ENCODE measurements at places on chromosomes 6 and 20.
A peak's percentile ranks its signal among the peaks of the same experiment; 100 is the strongest.

- DNase-seq = no peak
Measured at GRCh38 chr20:64032706-64033624, 3.0 kb upstream of the C20orf204 start.

DNA sequence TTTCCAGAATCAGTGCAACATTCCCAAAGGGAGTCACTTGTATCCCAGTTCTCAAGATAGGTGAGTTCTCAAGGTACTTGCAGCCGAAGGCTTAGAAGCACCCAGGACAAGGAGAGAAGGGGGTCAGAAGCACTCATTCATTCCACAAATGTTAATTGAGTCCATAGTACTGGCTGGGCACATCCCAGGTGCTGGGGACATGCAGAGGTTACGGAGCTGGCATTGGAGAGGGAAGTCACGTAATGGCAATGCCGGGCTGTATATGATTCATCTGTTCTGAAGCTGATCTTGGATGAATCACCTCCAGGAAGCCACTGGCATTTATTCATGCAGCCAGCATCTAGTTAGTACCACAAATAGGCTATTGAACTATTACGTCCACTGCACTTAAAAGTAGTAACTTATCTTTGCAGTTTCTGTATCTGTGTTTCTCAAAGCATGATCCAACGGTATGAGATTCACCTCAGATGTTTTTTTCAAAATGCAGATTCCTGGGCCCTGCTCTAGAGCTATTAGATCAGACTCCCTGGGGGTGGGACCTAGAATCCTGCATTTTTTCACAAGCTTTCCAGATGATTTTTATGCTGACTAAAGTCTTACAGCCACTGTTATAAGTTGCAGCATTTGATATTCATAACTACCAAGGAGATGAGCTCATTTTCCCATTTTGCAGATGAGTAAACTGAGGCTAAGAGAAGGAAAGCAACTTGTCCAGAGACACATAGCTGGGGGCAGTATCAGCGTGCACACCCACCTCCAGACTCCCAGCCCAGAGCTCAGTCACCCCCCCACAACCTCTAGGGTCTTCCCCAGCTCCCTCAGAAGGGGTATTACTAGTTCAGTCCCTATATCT is 44.1 kb upstream of the ID1 start:
- peak; percentile 87 for DNase-seq

- DNase-seq = no peak
Measured at GRCh38 chr6:686497-686896, 6.4 kb downstream of the EXOC2 start.

DNA sequence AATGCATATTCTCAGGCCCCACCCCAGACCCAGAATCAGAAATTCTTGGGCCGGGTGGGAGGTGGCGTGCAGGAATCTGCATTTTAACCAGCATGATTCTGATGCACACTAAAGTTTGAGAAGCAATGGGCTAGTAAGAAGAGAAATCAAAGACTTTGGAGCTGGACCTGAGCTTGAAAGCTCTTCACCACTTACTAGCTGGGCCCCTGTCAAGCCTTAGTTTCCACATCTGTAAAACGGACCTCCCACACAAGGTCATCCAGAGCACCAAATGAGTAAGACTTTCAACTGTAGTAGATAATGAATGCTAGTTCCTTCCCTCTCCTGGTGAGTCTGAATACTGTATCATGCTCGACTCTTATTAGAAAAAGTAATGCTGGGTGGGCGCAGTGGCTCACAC is 87.0 kb downstream of the TBC1D7 start:
- DNase-seq = no peak

DNA sequence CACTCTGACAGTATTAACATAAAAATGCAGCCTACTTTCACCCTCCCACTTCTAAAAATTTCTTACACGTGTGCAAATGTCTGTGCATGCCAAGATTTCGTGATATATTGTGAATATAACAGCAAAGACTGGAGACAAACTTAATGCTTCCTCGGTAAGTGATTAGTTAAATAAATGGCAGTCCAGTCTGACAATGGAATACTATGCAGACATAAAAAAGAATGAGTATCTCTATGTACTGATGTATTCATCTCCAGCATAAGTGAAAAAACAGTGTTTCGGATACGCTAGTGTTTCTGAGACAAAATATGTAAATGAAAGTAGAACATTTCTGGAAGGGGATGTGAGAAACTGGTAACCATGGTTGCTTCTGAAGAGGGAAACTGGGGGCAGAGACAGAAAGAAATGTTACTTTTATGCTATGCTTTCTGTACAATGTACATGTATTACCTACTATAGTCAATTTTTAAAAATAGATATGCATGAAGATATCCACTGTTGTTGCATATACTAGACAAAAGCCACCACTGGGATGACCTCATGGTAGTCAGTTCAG is 7.0 kb downstream of the SLC22A23 start:
- DNase-seq = no peak

DNA sequence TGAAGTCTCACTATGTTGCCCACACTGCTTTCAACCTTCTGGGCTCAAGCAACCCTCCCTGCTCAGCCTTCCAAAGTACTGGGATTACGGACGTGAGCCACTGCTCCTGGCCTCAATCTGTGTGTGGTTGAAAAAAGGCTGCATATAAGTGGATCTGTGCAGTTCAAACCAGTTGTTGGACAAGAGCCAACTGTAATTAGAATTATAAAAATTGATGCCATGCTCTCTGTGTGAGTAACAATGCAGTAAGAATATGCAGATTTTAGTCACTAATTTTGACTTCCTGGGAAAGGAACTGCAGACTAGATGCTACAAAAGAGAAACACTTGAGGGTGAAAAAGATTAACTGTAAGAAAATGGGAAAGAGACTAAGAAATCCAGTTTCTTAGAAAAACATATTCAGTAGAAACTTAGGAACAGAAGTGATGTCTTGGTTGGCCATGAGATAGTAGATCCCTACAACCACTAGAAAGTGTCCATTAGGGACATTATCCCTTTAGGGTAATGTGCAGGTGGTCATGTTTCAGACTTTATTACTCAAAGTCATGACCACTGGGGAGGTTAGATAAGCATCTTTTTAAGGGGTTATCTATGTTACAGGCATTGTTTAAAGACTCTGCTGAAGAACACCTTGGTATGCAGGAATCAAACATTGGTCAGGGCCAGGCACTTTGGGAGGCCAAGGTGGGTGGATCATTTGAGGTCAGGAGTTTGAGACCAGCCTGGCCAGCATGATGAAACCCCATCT is 26.3 kb downstream of the ITCH start:
- DNase-seq = no peak

DNA sequence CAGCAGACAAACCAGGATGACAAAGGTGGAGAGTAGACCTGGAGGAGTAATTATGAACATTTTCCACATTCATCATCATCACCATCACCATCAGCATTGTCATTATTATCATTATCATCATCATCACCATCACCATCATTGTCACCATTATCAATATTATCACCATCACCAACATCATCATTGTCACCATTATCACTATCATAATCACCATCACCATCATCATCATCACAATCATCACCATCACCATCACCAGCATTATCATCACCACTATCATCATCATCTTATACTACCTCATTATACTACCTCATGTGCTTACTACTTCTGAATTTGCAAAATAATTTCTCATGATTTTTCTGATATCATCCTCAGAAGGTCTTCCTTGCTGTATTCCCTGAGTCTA is 39.3 kb downstream of the FOXA2 start:
- DNase-seq = no peak

DNA sequence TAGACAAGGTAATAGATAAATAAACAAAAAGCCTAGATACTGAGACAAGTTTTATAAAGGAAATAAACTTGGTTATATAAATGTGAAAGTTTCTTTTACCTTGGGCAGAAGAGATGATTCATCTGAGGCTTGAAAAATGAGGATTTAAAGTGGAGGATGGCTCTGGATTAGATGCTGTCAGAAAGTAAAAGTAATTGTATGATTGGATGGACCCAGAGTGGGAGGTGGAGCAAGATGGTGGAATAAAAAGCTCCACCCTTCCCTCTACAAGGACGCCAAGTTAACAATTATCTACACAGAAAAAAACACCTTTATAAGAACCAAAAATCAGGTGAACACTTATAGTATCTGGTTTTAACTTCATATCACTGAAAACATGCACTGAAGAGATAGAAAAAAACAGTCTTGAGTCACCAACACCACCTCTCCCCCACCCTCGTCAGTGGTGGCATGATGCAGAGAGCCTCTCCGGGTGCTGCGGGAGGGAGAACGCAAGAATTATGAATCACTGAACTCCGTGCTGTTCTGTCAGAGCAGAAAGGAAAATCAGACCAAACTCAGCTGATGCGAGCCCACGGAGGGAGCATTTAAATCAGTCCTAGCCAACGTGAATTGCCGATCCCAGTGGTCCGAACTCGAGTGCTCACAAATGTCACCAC is 84.7 kb upstream of the GJE1 start:
- no peak for DNase-seq

DNA sequence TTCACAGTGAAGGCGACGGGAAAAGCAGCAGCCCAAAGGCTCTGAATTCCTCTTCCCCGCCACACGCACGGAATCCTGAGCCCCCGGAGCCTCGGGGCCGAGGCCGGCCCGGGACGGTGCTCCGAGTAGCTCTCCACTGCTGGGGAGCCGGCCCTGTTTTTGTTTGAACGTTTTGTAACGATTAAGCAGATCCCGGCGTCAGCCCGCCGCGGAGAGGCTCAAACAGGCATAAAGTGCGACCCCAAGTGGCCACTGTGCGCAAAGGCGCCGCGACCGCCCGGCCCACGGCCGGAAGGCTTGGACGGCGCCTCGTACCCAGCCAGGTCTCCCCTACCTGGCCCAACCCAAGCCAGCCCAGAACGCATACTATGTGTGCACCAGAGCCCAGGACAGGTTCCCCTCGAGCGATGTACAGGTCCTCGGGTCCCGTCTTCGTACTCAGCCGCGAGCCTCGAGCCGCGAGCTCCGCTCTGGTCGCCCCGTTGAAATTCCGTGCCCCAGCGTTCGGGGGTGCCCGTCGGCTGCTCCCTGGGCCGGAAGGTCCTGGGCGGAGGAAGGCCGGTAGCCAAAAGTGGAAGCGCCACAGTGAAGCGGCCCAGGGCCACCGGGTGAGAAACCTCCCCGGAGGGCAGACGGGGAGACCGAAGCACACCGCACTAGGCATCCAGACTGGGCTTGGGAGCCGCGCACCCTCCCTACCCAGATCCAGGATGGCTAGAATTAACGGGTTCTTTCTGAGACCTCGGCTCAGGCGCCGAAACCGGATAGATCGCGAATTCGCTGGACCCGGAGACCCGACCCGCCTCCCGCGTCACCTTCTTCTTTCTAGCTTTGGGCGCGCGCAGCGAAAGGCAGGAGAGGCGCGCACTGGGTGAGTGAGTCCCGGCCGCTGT is 1.2 kb upstream of the MAFB start:
- peak; percentile 55 for DNase-seq

DNA sequence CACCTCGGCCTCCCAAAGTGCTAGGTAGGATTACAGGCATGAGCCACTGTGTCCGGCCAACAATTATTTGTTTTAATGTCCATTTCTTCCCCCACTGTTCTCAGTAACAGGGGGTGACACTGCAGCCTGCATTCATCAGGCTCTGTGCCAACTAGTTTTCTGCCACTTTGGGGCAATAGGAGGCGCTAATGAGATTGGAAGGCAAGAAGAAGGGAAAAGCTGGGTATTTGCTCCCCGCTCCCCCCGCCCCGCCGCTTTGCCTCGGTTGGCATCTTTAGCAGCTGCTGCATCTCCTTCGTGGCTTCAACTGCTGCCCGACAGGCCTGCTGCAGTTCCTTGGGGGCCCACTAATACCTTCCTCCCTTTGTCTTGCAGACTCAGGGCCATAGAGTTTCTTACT is 35.0 kb upstream of the MDGA1 start:
- DNase-seq = no peak

DNA sequence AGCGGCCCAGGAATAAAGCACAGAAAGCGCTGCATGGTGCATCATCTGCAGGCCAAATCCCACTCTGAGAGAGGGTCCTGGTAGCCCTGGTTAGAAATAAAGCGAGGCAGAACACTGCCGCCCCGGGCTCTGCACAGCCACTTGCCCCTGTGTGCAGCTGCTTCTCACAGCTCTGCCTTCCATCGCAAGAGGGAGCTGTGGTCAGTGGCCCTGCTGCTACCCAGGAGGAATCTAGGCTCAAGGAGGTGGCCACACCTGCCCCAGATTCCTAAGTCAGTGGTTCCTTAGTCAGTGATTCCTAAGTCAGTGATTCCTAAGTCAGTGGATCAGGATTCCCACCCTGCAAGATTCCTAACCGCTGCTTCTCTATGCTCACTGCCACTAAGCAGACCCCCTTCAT is 8.8 kb downstream of the CDH4 start:
- no peak for DNase-seq

DNA sequence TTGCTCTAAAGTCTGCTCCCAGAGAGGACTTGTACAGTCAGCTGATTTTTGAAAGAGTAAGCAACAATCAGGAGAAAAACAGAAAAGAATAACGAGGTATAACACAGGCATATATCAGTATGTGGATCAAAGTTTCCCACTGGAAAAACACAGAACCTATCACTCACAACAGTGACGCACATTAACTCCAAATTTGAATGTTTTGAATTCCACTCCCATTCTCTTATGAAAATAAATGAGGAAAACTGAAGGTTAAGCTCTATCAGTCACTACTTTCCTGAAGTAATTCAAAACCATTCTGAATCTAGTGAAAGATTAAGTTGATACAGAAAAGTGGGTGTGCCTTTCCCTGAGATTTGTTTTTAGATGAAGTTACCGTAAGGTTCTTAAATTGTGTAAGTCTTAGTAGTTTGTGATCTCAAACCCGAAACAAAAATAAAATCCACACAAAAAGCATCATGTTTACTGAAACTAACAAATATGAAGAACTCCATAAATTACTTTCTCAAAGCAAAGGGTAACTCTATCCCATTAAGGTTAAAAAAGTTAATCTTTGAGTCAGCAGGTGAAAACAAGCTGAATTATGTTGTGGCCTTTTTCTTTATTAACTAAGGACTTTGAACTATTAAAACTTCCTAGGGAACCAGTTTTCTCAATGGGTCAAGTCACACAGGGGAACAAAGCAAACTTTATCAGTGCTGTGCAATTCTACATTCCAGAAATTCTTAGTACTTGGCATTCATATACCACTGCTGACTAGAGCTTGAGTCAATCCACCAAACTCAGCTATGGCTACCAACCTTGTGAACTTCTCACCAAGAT is 115.7 kb downstream of the OGFRL1 start:
- DNase-seq = peak; percentile 84

DNA sequence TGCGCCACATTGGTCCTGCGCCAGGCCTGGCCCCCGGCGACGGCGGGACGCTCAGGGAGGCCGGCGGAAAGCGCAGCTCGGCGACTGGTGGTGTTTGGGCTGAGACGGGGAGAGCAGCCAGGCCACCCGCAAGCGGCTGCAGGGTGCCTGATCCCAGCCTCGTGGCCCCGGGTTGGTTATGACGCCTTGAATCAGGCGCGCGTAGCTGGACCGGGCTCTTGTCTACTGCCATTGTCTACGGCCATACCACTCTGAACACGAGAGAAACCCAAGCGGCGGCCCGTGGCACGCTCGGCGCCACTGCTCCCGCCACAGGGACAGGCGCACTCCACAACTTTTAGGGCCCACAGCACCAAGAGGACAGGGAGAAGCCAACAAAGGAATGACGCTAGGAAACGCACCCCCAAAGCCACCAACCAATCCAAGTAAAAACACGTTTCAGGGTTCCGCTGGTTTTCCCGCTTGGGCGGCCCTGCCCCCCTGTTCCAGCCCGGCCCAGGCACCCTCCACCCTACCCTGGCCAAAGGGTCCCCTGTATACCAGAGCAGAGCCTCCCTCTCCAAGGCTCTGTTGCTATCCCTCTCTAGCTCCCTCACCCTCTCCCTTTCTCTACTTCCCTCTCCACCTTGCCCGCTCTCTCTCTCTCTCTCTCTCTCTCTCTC is 1849.3 kb upstream of the DEFB115 start:
- no peak for DNase-seq
